ENCODE measurements at places on chromosomes 16 and 17. TPM values are rescaled to one million over a fixed set of nuclear protein-coding genes. Genes with fewer than 3 reads are reported as not detected.

DNA sequence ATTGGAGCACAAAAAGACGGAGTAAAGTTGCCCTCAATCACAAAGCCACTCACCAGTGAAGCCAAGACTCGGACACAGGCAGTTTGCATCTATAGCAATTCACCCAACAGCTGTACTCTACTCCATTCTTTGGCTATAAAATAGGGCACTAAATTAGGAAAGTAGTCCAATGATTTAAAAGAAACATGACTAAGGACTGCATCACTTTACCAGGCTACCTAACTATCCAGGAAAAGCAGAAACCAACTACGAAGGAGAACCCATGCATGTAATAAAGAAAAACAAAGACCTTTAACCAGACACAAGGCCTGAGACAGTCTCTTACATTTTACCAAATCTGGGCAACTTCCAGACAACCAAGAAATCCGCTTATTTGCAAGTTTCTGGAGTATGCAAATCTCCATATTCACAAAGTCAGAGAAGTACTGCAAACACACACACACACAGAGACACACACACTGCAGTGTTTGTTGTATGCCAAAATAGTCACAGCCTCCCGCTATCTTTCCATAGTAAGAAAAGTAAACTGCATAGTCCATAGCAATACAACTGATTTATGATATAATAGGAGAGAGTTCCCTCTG, 59.8 kb downstream of the CDH11 start:
- H3K36me3 ChIP-seq = no peaks in the 10 kb centered on the region
- no peak for DNase-seq
- no peaks in the 10 kb centered on the region for H3K4me1 ChIP-seq
- H3K27ac ChIP-seq = no peak overlapping the region

DNA sequence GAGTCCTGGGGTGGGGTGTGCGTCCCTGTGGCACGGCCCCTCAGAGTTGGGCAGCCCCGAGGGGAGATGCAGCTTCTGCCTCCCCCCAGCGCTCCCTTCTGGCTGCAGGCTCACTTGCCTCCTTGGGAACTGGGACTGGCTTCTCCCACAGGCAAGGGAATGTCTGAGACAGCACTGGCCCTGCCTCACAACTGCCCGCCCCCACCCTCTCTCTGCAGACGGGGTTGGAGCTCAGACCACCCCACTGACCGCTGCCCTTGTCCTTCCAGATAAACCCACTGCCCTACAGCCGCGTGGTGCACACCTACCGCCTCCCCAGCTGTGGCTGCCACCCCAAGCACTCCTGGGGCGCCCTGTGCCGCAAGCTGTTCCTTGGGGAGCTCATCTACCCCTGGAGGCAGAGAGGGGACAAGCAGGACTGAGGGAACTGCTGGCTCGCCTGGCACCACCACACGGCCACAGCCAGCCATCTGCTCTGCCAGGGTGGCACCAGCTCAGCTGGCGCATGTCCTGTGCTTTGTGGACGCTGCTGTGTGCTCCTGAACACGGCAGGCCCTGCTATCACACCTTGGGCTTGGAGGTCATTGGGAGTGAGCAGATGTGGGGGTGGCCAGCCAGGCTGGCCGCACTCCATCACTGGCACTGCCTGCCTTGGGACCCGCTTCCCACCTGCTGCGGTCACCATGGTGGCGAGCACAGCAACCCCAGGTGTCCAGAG, 7.1 kb upstream of the RAB40C start:
- H3K36me3 ChIP-seq = peaks cover 3% of the 10 kb centered on the region
- no peak for DNase-seq
- peaks cover 10% of the 10 kb centered on the region for H3K4me1 ChIP-seq
- H3K4me3 ChIP-seq = no peak overlapping the region
- no peak overlapping the region for H3K27ac ChIP-seq

DNA sequence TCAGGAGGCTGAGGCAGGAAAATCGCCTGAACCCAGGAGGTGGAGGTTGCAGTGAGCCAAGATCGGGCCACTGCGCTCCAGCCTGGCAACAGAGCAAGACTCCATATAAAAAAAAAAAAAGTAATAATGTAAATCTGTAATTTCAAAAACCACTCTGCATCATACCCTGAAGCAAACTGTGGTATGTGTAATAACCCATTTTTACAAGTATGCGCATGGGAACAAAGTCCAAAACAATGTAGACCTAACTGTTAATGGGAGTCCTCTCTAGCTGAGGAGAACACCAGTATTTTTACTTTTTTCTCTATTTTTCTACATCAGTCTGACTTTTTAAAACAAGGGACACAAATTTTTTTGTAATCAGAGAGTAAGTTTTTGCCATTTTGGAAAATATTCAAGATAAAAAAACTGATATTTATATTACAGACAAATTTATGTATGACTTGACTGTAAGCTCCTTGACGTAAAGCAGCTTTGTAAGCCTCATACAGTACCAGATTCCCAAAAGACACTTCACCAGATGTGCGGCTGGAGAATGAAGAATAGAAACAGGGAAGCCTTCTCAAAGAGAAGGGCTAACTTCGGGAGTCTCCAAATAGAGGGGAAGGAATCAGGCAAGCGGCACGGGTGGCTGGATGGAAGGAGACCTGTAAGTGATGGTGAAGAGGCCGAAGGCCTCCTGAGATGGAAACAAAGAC, 25.7 kb downstream of the CMTM4 start:
- no peaks in the 10 kb centered on the region for H3K4me1 ChIP-seq
- H3K36me3 ChIP-seq = no peaks in the 10 kb centered on the region
- H3K4me3 ChIP-seq = no peak overlapping the region
- H3K27ac ChIP-seq = no peak overlapping the region

GRCh38 chr17:46922804-46923635, at the start of gene GOSR2:
TSS of gene GOSR2 (plus strand) at chr17:46923160. CDS start at chr17:46923193, 33 bp downstream.
- H3K4me1 ChIP-seq = peaks cover 40% of the 10 kb centered on the region
- H3K36me3 ChIP-seq = peaks cover 8% of the 10 kb centered on the region
- peak within 1 kb of the TSS; percentile 100 for H3K27ac ChIP-seq
- peak; percentile 90 for DNase-seq

- peaks cover 13% of the 10 kb centered on the region for H3K36me3 ChIP-seq
- H3K4me1 ChIP-seq = peaks cover 38% of the 10 kb centered on the region
- DNase-seq = no peak
- no peak overlapping the region for H3K4me3 ChIP-seq
- H3K27me3 ChIP-seq = no peaks in the 10 kb centered on the region
Measured at GRCh38 chr16:89118361-89119165, 24.9 kb downstream of the ACSF3 start.

GRCh38 chr17:55903028-55903690, 152.3 kb downstream of the PCTP start:
- no peaks in the 10 kb centered on the region for H3K36me3 ChIP-seq
- no peaks in the 10 kb centered on the region for H3K27me3 ChIP-seq
- no peak overlapping the region for H3K4me3 ChIP-seq

DNA sequence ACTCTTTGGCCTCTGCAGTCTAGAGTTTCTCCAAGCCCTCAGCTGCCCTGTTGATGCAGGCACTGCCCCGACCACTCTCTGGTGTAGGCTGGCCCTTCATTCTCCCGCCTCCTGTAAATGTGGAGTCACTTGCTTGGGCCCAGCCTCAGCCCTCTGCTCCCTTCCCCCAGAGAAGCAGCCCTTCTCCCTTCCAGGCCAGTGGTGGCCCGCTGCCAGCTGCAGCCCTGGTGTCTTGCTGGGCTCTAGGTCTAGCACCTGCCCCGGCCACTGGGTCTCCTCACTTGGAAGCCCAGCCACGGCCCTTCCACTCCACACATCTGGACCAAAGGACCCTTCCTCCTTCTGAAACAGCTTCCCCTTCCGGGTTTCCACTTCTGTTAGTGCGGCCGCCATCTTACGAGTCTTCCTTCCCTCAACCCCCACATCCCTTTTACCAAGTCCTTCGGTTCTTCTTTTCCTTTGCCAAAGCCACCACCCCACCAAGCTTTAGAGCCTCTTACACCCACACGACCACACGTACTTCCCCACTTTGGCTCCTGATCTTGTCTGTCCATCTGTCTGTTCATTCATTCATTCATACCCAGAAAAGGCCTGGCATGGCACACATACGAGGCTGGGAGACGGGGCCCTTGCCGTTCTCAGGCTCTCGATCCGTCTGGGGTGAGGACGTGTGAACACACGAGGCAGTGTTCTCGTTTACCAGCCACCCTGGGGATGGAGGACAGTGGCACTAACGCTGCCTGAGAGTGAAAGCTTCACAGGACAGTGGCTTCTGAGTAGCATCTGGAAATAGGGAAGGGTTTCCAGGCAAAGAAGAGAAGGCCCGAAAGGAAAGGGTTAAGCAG, 68.0 kb downstream of the ABR start:
- peaks cover 40% of the 10 kb centered on the region for H3K4me1 ChIP-seq
- no peaks in the 10 kb centered on the region for H3K36me3 ChIP-seq
- no peaks in the 10 kb centered on the region for H3K27me3 ChIP-seq
- DNase-seq = no peak

- H3K4me3 ChIP-seq = no peak overlapping the region
- DNase-seq = no peak
- H3K27me3 ChIP-seq = no peaks in the 10 kb centered on the region
- no peak overlapping the region for H3K27ac ChIP-seq
Measured at GRCh38 chr16:88339930-88340754, 42.6 kb upstream of the ZNF469 start.

- H3K27me3 ChIP-seq = no peaks in the 10 kb centered on the region
- peak overlapping the region; percentile 98 for H3K4me3 ChIP-seq
- peak overlapping the region; percentile 99 for H3K27ac ChIP-seq
- peaks cover 62% of the 10 kb centered on the region for H3K4me1 ChIP-seq
- DNase-seq = peak; percentile 67
Measured at GRCh38 chr16:27315333-27316037, 1.7 kb downstream of the IL4R start.

DNA sequence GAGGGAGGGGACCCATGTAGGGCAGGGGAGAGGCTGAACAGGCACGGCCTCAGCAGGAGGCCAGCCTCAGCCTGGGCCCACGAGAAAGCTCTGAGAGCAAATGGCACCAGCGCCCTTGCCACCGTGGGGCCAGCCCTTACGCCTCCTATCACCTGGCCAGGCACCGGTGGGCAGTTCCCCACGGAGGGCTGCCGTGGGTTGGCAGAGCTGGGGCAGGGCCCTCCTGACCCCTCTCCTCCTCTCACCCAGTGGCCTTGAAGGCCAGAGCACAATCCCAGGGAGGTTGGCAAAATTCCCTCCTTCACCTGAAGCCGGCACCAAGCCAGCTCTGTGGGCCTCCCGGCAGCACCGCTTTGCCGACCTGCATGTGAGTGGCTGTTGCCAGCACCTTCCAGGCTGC, 53.1 kb upstream of the ENPP7 start:
- no peaks in the 10 kb centered on the region for H3K36me3 ChIP-seq
- H3K4me1 ChIP-seq = no peaks in the 10 kb centered on the region
- no peak overlapping the region for H3K4me3 ChIP-seq
- H3K27ac ChIP-seq = no peak overlapping the region
- no peak for DNase-seq

DNA sequence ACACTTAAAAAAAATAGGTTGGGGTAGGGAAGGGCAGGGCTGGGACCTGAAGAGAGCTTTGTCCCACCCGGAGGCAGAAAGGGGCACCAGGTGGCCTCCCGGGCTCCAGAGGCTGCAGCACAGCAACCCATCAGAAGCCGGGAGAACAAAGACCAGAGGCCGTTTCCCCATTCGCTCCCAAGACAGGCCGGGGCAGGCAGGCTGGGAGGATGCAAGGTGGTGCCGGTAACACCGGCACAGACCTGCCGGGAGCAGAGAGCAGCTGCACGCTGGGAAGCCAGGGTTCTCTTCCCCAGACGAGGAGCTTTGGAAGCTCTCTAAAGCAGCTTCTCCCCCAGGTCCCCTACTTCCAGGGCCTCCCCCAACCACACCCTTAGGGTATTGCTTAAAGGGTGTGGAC, 5.6 kb downstream of the PPL start:
- H3K4me1 ChIP-seq = no peaks in the 10 kb centered on the region
- peaks cover 16% of the 10 kb centered on the region for H3K27me3 ChIP-seq
- H3K4me3 ChIP-seq = no peak overlapping the region
- peaks cover 3% of the 10 kb centered on the region for H3K36me3 ChIP-seq
- no peak overlapping the region for H3K27ac ChIP-seq

Gene EXOC3L1
- total RNA-seq = not detected

Gene RAP1GAP2
- total RNA-seq = not detected

Gene RGS9
- 1.2 TPM for total RNA-seq

Gene SRCIN1
- 0.42 TPM for total RNA-seq

Gene ZFP3
- total RNA-seq = 2.4 TPM

Gene MAF
- 0.54 TPM for total RNA-seq

Gene CDH8
- not detected for total RNA-seq
